ENCODE measurements at places on chromosomes 2 and 18.

DNA sequence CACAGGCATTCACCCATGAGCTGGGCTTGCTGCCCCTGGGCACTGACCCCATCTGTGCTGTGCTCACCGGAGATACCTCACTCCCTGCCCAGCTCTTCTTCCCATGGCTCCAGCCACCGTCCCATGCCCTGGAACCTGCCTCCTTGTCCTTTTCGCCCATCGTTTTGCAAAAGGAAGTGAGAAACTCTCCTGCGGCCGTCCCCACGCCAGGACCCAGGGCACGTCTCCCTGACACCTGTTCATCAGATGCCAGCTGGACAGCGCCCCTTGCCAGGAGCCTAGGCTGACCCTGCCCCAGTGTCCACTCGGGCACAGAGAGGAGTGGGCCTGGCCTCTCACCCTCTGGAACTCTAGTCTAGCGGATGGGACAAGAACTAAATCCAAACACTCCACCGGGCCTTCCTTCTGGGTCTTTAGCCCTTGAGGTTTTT lies 238.6 kb downstream of the SEPTIN10 start:
- DNase-seq, result no peak

GRCh38 chr2:85978883-85979780 lies 90.3 kb upstream of the ST3GAL5 start:
- no peak for DNase-seq

GRCh38 chr2:20254731-20255130 lies 29.8 kb upstream of the SDC1 start:
- no peak for DNase-seq

GRCh38 chr2:9768388-9768787 lies 74.9 kb upstream of the TAF1B start:
- DNase-seq, result peak; percentile 75

GRCh38 chr2:28986429-28986828 lies 5.3 kb downstream of the TOGARAM2 start:
- DNase-seq, result no peak

All from SK-N-DZ (cell line).